ENCODE measurements at places on chromosomes 2 and 18.

GRCh38 chr18:13456736-13457271 lies 238.2 kb downstream of the LDLRAD4 start:
- DNase-seq, result no peak

- no peak for DNase-seq
Measured at GRCh38 chr2:71788601-71789240, 335.4 kb downstream of the DYSF start.

DNA sequence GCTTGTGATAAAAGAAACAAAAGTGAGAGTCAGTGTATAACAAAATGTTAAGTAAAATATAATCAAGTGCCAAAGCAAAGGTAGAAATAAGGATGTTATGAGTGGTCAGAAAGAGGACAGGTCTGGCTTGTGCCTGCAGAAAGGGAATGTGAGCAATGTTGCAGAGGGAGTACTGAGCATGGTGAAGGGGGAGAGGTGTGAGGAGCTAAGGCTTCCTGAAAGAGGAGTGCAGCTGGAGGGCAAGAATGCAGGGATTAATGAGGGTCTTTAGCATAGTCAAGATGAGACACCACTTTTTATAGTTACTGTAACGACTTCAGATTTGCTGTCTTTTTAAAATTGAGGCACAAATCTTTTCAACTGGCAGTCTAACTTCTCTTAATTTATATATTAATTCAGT lies 22.0 kb upstream of the FIGN start:
- DNase-seq, result no peak

DNA sequence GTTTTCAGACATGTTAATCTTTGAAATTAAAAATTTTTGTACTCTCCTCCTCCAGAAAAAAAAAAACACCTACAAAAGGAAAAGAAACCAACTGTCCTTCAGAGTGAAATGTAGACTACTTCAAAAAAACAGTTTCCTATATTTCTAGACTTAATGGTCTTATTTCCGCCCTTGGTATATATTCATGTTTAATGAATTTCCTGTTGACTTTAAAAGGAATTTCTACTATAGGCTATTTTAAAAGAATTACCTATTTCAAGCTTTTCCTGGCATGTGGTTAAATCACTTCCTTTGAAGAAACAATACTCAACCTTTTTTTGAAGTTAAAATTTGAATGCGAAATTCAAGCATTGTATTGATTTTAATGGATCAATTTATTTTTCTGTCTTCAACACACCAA lies 29.2 kb downstream of the GULP1 start:
- DNase-seq, result no peak

DNA sequence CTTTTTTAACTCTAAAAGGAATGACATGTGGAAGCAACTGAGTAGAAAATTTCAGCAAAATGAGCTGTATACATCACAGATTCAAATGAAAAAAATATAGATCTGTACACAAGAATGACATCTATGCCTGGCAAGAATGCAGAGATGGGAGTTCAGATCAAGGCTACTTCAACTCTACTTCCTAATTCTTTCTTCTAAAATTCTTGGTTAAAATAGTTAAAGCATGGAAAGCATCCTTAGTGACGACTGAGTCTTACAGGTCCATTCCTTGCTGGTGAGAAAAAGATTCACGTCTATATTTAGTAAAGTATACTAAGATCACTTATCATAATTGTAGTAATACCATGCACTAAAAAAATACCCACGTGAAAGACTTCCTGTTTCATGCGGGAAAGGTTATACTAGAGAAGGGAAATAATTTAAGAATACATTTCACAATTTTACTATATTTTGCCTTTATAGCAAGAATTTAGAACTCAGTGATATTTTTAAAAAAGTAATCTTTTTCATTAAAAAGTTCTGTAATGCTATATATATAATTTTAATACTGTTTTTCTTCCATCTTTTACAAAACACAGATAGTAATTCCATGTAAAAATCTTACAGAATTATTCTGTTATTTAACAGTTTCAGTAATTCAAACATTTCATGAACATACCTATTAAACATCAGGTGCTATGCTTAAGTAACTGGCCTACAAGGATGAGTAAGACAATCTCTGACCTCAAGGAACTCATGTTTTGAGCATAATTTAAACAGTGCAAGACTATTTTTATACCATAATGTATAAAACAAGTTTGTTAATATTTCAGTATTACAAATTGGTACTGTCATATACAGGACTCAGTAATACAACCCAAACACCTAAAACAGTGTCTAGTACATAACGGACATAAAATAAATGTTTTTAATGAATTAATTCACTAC lies 159.6 kb downstream of the BAZ2B start:
- DNase-seq, result no peak

DNA sequence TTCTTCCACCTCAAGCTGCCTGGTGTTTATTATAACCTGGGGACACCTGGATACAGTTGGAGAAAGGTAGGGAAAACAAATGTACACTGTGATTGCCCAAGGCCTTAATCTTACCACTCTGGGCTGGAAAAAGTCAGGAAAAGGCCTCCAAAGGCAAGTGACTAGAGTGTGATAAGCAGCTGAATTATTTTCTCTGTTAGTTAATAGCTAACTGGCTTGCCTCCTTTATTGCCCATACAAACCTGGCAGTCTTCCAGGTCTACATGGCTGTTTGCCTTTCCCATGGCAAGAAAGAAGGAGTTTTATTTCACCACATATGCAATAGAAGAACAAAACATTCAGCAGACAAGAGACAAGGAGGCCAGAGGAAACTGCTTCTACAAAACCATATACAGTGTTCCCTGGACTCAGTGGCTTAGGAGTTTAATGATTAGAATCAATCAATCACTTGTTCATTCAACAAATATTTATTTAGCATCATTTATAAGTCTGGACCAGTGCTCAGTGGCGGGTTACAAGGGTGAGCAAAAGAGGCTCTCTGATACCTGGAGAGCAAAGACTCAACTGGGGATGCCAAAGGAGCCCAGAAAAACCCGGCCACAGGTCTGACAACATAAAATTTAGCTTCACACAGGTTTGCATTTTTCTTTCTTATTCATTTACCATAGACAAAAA lies 27.5 kb upstream of the SUCLG1 start:
- no peak for DNase-seq

DNA sequence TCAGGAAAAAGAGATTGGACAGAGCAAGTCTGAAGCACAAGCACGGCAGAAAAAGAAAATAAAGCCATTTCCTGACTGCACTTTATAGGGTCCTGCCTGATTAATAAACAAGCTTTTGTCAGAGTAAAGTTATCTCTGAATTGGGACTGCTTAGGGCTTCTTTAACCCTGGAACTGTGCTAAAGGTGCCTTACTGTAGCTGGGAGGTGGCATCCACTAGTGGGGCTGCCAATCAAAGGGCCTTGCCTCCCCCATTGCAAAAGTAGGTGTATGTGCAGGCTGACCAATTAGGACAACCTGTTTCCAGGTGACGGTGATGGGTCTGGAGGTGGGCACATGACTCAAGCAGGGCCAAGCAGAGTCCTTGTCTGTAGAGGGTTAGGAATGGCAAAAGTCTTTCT lies 57.4 kb upstream of the RAPH1 start:
- no peak for DNase-seq

All from AG09309 (cell line).